NCI-H1092 (cell line): ENCODE measurements at places on chromosomes 6 and 20.
A peak's percentile ranks its signal among the peaks of the same experiment; 100 is the strongest.

- no peak for DNase-seq
Observed at GRCh38 chr6:45253453-45253852, 74.7 kb upstream of the RUNX2 start.

- DNase-seq, result no peak
Observed at GRCh38 chr6:3745566-3746118, 5.9 kb downstream of the PXDC1 start.

DNA sequence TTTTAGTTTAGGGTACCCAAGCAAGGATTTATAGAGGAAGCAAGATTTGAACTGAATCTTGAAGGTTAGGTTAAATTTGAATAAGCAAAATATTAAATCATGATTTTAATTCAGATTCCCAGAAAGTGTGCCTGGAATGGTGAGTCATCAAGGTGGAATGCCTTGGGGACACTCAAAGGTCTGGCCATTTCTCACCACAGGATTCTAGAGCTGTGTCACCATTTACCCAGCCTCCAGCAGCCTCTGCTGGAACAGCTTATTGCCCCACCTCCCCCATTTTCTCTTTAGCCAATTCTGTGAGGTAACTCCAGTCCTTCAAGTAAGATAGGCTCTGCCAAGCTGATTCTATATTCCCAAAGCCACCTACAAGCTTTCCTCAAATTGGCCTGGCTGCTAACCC, 181.4 kb downstream of the SIM1 start:
- DNase-seq, result no peak

DNA sequence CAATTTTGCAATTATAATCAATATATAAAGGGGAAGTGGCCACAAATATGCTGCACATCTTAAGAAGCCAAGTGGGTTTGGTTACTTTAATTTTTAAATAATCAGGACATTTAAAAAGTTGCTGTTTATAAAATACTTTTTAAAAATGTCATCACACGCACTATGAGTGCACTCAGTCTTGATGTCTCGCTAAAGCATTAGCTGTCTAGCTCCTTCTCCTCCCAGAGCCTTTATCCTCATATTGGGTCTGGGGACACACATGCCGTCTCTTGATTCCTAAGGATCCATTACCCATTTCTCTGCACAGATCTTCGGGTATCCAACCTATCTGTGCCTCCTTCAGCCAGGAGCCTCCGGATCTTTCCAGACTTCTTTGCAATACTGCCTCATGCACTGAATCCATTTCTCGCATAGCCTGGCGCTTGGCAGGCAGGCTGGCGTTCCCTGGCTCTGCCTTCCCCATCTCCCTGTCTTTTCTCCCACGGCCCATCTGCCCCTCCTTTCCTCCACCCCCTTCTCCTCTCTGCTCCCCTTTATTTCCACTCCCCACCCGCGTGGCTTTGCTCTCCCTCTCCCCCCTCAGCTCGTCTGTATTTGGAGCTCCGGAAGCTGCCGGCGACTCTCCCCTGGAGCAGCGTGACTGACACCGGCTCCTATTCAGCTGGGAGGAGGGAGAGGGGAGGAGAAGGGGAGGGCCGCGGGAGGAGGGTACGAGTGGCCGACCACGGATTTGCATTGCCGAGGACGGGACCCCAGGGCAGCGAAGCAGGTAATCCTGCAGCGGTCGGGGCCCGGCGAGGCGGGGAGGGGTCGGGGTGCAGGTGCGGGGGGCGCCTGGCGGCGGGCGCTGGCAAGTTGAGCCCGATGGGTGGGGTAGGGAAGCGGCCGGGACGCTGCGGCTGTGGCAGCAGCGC, at the start of gene CAP2:
TSS of gene CAP2 (plus strand) at position 618 of the 914 bp plus-strand sequence. CDS start 27,961 bp downstream, outside the sequence.
- no peak for DNase-seq

- DNase-seq, result no peak
Observed at GRCh38 chr6:74851596-74851995, 354.3 kb downstream of the COL12A1 start.

- no peak for DNase-seq
Observed at GRCh38 chr6:14517516-14518105, 400.0 kb downstream of the CD83 start.

- DNase-seq, result no peak
Observed at GRCh38 chr6:145815309-145816274, 997 bp upstream of the FBXO30 start.

GRCh38 chr20:1508574-1508973, 17.4 kb upstream of the SIRPB2 start:
- DNase-seq, result no peak

- no peak for DNase-seq
Observed at GRCh38 chr20:53660947-53661381, 67.3 kb upstream of the ZNF217 start.

DNA sequence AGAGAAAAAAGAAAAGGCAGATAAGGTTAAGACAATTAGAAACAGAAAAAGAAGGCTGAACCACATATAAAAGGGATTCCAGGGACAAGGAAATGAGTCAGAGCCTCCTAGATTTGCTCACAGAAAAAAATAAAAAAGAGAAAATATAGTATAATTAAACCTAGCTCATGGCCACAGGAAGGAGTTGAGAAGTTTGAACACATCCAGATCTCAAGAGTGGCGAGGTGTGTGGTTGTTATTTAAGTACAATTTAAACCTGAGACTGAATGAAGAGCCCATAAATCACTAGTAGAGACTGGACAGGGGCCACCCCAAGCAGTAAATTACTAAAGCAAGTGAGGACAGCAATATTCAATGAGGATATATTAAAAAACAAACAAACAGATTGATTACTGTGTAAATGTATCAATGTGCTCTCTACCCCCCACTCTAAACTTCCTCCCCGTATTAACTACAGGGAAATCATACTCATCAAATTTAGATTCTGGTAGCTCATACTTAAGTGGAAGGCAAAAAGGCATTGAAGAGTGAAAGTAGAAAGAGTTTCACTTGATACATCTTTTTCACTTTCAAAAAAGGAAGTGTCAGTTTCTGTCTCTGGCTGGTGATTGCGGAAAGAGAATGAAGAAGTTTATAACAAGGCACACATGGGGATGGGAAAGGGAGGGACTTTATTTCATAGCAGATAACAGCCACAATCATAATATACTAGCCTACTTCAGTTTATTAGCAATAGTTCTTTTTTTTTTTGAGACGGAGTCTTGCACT, 49.3 kb upstream of the SCAF8 start:
- no peak for DNase-seq

- no peak for DNase-seq
Observed at GRCh38 chr6:100300221-100300736, 164.4 kb downstream of the SIM1 start.

- DNase-seq, result no peak
Observed at GRCh38 chr6:100099189-100100074, 105.4 kb upstream of the MCHR2 start.

DNA sequence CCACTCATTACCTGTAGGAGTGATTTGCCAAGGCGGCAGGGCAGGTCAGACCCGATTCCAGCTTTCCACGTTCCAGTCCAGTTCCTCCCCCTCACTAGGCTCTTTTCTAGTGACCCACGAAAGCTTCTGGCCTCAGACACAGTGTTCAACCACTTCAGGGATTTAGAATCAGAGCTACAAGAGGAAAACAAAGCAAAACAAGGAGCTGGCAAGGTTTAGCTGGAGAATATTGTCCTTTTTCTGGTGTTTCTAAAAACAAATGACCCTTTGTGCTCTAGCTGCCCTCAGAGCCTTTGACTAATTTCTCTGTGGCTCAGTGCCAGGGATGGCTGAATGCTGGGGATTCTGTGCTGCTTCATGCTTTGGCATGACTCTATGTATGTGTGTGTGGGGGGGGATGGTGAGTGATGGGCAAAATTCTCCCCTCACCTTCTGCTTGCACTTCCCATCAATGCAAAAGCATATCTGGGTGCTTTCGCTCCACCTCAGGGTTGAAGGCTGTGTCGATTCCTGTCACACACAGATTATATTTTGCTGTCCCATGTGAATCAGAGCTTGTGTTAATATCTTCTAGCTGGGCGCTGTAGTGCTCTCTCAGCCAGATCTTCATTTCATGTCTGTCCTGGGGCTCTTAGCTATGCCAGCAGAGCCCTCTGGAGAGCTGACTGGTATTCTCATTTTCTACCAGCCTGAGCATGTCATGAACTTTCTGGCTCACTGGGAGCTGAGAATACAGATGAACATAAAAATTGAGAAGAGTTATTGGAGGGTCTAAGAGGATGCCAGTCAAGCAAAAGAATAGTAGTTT, 19.3 kb upstream of the NEDD9 start:
- DNase-seq, result no peak

GRCh38 chr20:2300420-2300819, 4.6 kb downstream of the TGM3 start:
- DNase-seq, result no peak

DNA sequence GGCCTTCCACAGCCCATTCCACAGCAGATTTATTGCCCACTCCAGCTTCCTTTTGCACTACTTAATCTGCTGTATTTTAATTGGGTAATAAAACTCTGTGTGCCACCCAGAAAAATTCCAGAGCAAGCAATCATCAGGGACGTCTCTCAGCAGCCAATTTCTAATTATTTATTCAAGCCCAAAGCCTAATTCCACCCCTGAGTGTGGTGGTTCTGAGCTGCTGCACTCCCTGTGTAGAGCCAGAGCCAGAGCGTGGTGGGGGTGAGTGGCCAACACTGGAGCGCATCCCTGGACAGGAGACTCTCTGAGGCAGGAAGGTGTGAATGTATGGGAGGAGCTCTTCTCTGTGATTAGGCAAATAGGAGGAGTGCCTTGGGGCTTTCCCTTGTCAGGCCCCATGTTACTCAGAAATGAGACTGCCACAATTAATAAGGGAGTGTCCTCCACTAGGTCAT, 66.1 kb downstream of the CD24 start:
- DNase-seq, result no peak

DNA sequence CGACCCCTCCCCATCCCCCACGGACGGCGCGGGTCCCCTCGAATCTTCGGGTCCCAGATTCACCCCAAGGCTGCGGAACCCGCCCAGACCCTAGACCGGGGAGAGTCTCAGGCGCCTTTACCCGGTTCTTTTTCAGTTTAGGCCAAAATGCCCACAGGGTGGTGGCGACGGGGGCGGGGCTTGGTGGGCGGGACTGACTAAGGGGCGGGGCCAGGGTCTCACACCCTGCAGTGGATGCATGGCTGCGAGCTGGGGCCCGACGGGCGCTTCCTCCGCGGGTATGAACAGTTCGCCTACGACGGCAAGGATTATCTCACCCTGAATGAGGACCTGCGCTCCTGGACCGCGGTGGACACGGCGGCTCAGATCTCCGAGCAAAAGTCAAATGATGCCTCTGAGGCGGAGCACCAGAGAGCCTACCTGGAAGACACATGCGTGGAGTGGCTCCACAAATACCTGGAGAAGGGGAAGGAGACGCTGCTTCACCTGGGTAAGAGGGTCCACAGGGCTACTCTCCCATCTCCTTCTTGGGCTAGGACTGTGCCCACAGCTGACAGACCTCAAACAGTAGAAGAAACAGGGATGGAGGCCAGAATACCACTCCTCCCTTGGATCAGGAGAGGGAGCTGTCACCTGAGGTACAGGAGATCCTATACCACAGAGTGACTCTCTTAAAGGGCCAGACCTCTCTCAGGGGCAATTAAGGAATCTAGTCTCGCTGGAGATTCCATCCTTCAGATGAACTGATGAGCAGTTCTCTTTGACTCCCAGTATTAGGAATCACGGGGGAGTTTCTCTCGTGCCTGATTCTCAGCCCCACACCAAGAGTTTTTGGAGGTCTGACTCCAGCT, 942 bp downstream of the HLA-E start:
- DNase-seq, result no peak

- no peak for DNase-seq
Observed at GRCh38 chr6:5334341-5334740, 73.0 kb downstream of the FARS2 start.

GRCh38 chr6:18021166-18021850, 33.9 kb upstream of the KIF13A start:
- DNase-seq, result no peak

GRCh38 chr6:66662721-66663507, 955.9 kb upstream of the EYS start:
- no peak for DNase-seq

- no peak for DNase-seq
Observed at GRCh38 chr6:147707524-147707923, 199.0 kb downstream of the SAMD5 start.

DNA sequence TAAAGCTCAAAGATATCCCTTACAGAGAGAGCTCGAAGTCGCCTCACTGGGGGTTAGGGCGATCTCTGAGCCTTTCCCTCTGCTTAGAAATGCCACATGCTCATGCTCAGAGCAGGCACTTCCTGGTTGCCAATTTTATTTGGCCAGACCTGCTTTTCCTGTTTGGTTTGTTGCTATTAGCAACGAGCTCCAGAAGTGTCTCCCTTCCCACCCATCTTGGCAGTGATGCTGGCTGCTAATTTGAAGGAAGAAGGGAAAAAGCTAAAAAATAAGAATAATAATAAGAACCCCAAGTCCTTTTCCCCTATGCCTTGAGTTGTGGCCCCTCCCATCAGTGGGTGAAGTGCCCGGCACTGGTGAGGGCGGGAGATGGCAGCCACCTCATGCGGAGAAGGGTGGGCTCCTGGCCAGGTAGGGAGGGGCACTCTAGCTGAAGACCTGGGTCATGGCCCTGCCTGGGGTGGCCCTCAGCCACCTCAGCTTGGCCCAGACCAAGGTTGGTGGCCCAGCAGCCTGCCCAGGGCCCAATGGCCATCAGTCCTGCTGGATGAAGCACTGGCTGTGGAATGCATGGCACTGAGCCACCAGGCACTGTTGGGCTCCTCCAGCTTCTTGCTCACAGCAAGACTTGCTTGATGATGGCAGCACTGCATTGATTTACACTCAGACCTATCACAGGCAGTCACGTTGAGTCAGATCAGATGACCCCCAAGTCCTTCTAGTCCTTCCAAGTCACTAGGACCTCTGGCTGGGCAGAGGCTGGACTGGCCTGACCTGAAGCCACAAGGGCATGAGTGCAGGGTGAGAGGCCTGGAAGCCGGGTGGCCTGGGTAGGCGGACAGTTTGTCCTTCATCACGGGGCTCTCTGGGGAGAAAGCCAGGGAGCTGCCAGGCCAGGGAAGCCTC, 79.0 kb downstream of the SYNJ2 start:
- DNase-seq, result peak; percentile 38

DNA sequence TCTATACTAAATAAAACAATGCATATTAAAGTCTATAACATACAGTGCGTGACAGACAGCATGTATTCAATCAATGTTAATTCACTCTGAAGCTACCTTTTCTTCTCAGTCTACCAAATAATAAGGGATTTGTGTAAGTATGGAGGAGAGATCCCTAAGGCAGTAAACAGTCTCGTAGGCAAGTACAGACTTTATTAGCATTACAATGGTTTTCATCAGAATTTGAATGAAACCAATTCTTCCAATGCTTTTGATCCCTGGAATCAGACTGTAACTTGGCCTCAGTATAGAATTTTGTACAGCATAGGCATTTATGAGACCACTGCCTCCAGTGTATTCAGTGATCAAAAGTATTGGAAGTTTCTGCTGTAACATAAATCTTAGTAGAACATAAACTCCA, 19.5 kb downstream of the LYRM4 start:
- DNase-seq, result no peak

- no peak for DNase-seq
Observed at GRCh38 chr6:50147371-50147770, 97.6 kb upstream of the DEFB112 start.
